NCI-H446 treated with DMSO at 0.1 percent for 48 hours (cell line): ENCODE measurements at places on chromosomes 3 and 15.

- DNase-seq: no peak
Observed at GRCh38 chr3:57752307-57752706, 3.8 kb upstream of the SLMAP start.

DNA sequence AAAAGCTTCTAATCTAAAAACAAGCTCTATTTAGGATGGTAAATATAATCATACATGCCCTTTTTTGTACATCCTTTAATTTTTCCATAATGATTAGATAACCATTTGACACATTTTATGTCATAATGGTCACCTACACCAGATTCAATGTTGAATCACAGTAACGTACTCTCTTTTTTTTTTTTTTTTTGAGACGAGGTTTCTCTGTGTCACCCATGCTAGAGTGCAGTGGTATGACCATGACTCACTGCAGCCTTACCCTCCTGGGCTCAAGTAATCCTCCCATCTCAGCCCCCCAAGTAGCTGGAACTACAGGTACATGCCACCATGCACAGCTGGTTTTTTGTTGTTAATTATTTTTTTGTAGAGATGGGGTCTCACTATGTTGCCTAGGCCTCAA lies 49.2 kb downstream of the PROS1 start:
- no peak for DNase-seq

DNA sequence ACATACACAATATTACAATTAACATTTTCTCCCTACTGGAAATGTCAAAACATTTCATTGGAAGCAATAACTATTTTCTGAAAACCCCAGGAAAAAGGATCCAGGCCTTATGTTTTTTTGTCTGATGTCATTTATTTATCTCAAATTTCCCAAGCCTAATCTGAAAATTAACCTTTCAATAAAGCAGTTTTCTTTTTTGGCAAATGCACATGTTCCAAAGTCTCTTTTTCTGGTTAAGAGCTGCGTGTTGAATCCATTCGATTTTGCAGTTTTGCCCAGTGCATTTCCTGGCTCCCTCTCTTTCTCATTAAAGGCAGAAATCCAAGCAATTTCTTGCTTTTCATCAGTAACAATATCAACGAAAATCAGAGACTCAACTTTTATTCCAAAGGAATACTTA lies 222.3 kb downstream of the NR1D2 start:
- DNase-seq: no peak

- DNase-seq: no peak
Observed at GRCh38 chr3:108223928-108224327, 1.7 kb upstream of the IFT57 start.

GRCh38 chr3:195767792-195768191 lies 43.9 kb downstream of the MUC4 start:
- DNase-seq: no peak

DNA sequence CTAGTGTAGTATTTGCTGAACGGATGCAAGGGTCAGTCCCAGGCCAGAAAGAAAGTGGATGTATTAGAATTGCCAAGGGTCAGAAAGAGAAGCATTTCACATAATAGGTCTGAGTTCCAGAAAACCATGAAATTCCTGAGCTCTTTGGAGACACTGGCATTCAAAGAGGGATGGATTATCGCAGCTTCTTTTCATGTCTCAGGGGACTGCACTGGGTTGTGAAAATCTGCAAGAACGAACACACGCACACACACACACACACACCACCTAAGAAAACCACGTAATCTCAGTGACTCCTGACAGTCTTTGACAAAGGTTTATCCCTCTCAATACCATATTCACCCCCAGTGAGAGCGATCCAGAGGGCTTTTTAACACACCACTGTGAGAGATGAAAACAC lies 57.9 kb downstream of the TIPARP start:
- DNase-seq: no peak

DNA sequence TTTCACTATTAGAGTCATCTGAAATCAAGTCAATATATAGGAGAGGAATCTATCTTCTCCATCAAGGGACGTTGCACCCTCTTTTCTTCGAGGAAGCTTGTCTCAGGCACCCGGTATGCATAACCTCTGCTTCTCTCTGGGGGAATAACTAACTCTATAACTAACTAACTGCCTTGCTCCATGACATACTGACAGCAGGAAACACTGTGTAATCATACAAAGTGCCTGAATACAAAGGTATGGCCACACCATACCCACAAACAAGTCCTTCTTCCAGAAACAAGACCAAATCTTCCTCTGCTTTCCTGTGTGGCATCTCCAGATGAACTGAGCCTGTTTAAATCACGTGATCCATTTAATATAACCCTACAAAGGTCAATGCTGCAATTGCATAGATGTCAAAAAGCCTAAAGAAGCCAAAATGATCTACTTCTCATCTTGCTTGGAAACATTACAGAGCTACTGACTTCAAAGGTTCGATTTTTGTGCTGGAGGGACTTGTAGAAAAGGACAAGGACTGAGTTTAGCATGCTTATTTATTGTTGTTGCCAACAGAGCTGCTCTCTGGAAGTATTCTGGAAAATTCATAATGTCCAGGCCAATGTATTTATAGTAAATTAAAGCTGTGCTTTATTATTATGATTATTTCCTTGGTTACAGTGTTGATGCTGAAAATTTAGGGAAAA lies 380.5 kb downstream of the FOXP1 start:
- no peak for DNase-seq

DNA sequence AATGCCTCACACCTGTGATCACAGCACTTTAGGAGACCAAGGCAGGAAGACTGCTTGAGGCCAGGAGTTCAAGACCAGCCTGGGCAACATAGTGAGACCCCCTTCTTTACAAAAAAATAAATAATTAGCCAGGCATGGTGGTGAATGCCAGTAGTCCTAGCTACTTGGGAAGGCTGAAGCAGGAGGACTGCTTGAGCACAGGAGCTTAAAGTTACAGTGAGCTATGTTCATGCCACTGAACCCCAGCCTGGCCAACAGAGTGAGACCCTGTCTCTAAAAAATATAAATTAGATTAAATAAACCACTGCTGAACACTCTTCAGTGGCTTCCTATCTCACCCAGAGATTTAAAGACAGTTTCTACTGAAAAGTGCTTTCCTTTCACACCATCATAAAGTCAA lies 6.2 kb downstream of the IFT80 start:
- DNase-seq: no peak

GRCh38 chr15:66617137-66618090 lies 51.6 kb upstream of the LCTL start:
- peak; percentile 81 for DNase-seq

DNA sequence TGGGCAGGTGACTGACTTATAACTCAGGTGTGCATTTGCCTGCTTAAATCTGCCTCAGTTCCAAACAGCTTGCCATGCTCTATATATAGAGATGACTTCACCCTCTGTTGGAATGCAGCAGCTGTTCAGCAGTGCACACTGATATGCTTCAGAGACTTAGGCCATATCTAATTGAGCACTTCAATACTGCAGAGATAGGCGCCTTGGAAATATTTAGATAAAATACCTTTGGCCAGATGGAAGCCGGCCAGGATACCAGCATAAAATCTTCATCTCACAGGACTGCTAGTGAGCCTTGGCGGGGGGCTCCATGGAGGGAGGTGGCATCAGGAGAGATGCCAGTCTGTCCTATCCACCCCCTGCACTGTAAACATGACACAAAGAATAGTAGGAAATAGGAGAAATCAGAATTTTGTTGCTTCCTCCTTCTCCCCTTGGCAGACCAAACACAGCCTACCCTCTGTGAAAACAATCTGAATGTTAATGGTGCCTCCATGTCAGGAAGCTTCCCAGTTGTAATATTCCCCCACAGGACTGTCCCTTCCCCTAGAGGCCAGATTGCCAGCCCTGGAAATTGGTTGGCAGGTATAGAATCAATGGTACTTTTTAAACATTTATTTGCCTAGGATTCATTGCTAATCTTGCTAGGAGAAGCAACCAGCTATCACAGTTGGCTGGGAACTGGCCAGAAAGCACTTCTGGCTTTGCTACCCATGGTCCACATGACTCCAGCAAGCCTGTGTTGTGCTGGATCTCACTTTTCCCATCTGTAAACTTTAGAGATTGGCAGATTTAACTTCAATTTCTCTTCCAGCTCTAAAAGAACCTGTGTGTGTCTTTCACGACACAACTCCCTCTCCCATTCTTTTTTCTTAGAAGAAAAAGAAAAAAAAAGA lies 215.5 kb upstream of the KCNMB2 start:
- DNase-seq: peak; percentile 88

- no peak for DNase-seq
Observed at GRCh38 chr15:96043591-96044171, 286.8 kb upstream of the NR2F2 start.

GRCh38 chr15:92527197-92527596 lies 128.4 kb downstream of the FAM174B start:
- DNase-seq: no peak

- no peak for DNase-seq
Observed at GRCh38 chr3:111713833-111714232, 118.7 kb upstream of the ZBED2 start.

- DNase-seq: no peak
Observed at GRCh38 chr15:83612898-83613635, 40.9 kb upstream of the ADAMTSL3 start.

GRCh38 chr15:73839699-73840377 lies 33.5 kb upstream of the TBC1D21 start:
- no peak for DNase-seq

DNA sequence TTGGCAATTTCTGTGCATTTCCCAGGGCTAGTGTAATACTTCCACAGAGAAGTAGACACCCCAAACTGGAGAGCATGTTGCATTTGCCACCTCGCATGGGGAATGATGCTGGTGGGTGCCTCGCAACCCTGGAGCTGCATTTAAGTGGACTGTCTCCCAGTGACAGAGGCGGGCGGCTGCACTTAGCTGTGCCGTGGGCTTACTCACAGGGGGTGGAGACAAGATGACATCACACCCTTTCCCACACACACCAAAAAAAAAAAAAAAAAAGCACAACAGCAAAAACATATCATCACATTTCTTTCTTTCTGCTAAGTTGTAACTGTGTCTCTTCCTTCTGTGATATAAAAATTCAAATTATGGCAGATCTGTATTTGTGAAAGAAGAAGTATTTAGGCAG lies at the start of gene ABI3BP:
ABI3BP (minus strand) TSS at position 113 of the 400 bp plus-strand sequence; CDS start at position 76, 37 bp downstream.
- DNase-seq: no peak

- no peak for DNase-seq
Observed at GRCh38 chr3:40780925-40781406, 256.2 kb downstream of the ZNF621 start.

GRCh38 chr3:186220365-186220764 lies 111.5 kb upstream of the ETV5 start:
- DNase-seq: no peak

- no peak for DNase-seq
Observed at GRCh38 chr15:40439960-40440742, 602 bp upstream of the BAHD1 start.

GRCh38 chr3:39752019-39752637 lies 57.3 kb upstream of the MYRIP start:
- DNase-seq: no peak

DNA sequence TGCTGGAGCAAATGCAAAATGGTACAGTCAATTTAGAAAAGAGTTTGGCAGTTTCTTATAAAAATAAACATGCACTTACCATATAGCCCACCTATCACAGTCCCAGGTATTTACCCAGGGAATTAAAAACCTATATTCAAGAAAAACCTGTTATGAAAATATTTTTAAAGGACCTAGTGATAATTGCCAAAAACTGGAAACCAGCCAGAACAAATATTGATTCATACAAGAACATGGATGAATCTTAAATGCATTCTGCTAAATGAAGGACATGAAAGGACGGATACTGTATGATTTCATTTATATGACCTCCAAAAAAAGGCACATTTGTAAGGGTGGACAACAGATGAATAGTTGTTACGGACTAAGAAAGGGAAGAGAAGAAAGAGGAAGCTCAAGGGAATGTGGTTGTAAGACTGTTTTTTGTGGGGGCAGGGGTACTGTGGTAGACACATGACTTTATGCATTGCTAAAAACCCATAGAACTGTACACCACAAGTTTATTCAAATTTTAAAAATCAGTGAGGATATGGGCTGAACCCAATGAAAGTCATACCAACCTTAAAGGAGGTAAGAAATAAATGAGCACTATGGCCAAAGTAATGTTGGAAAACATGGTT lies 61.0 kb downstream of the ZBBX start:
- peak; percentile 8 for DNase-seq

DNA sequence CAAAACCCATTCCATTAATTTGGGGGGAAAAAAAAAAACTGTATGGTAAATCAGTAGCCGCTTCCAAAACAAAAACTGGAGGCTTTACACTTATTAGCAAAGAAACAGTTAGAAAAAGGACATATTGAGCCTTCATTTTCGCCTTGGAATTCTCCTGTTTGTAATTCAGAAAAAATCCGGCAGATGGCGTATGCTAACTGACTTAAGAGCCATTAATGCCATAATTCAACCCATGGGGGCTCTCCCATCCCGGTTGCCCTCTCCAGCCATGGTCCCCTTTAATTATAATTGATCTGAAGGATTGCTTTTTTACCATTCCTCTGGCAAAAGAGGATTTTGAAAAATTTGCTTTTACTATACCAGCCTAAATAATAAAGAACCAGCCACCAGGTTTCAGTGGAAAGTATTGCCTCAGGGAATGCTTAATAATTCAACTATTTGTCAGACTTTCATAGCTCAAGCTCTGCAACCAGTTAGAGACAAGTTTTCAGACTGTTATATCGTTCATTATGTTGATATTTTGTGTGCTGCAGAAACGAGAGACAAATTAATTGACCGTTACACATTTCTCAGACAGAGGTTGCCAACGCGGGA lies 9.4 kb upstream of the RPL24 start:
- DNase-seq: no peak

DNA sequence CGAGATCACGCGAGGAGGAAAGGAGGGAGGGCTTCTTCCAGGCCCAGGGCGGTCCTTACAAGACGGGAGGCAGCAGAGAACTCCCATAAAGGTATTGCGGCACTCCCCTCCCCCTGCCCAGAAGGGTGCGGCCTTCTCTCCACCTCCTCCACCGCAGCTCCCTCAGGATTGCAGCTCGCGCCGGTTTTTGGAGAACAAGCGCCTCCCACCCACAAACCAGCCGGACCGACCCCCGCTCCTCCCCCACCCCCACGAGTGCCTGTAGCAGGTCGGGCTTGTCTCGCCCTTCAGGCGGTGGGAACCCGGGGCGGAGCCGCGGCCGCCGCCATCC lies 1.1 kb upstream of the SETD5 start:
- DNase-seq: peak; percentile 92

GRCh38 chr15:52466134-52466701 lies 62.5 kb downstream of the MYO5A start:
- DNase-seq: no peak

DNA sequence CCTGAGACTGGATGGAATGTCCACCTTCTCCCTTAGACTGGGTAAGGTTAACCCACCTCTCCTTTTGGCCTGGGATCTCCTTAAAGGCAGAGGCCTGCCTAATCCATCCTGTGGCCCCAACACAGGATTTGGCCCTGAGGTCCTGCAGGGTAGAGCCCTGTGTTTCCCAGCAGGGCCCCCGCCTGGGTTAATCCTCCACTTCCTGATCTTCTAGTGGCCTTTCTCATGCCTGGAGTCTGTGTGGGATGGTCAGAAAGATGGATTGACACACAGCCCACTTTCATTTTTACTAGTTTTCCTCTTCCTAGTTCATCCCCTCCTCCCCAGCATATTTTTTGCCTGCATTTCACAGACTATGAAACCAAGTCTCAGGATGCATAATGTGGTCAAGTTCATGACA lies 48.9 kb upstream of the SLC6A6 start:
- no peak for DNase-seq
